Stimulated activated CD8-positive, alpha-beta memory T cell treated with anti-CD3 and anti-CD28 coated beads, Interleukin-15, amount 100 ng/mL, for 1 hour (primary cell): ENCODE measurements at places on chromosomes 4 and X.

- DNase-seq, result no peak
Measured at GRCh38 chr4:86641516-86642090, 47.5 kb downstream of the PTPN13 start.

DNA sequence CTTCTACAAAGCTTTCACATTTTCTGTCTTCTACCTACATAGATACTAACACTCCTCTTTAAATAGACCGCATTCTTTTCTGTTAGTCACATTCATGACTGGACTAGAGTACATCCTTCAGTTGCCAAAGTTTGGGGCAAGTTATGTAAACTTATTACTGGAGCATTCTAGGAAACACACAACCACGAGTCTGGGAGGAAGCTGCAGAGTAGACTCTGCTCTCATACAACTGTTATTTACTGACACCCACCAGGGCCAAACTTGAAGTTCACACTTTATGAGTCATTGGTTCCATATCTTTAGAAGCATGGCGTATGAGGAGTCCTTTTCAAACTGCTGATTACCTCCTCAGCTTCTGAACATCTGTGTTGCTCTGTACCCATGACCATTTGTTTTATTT, 87.0 kb downstream of the RNF150 start:
- DNase-seq, result no peak

GRCh38 chr4:26503427-26503826, 13.1 kb upstream of the CCKAR start:
- DNase-seq, result no peak

- DNase-seq, result no peak
Measured at GRCh38 chrX:8403988-8404387, 60.6 kb upstream of the VCX3B start.

DNA sequence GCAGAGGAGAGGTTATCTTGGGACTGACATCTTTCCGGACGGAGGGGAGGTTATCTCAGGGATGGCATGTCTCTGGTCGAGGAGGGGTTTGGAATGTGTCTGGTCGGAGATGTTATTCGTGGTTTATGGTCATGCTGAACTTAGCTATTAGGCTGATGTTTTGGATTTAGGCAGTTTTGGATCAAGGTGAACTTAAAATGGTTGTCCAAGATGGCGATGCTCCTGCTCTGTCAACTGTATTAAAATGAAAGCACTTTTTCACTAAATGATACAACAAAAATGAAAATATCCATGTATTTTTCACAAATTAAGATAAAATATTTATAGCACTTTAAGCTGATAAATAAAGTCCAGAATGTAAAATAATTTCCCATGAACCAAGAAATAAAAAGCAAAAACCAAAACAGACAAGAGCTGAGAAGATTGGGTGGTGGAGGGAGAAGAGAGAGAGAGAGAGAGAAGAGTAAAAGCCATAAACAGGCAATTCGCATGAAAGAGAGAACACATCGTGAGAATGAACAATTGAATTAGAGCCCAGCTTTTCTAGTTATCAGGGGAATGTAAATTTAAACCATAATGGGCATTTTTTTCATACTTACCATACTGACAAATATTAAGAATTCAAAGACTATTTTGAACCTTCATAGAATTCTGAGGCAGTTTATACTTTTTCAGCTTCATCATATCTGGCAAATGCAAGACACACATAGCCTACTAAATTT, 2236.0 kb upstream of the AGA start:
- DNase-seq, result no peak

DNA sequence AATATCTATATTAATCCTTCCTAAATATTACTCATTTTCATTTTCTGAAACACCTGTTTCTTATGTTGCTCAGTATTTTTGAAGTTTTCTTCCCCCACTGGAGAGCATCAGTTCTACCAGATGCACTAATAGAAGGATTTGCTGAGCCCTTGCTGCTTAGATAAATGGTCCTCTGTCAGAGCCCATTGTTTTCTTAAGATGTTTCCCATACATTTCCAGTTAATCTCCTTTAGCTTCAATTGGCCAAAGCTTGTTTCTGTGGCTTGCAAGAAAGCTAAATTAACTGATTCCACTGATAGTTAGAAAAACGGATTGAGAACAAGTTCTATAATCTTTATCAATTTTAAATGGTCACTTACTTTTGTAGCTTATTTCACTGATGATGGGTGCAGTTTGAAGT, 1425.5 kb downstream of the PCDH18 start:
- no peak for DNase-seq

- no peak for DNase-seq
Measured at GRCh38 chrX:45758319-45758718, 557.6 kb upstream of the DIPK2B start.

- no peak for DNase-seq
Measured at GRCh38 chrX:140949233-140949632, 53.2 kb upstream of the SPANXB1 start.
